ENCODE measurements at places on chromosomes 5 and 9. TPM values are rescaled to one million over a fixed set of nuclear protein-coding genes. Genes with fewer than 3 reads are reported as not detected.
A peak's percentile ranks its signal among the peaks of the same experiment; 100 is the strongest.

DNA sequence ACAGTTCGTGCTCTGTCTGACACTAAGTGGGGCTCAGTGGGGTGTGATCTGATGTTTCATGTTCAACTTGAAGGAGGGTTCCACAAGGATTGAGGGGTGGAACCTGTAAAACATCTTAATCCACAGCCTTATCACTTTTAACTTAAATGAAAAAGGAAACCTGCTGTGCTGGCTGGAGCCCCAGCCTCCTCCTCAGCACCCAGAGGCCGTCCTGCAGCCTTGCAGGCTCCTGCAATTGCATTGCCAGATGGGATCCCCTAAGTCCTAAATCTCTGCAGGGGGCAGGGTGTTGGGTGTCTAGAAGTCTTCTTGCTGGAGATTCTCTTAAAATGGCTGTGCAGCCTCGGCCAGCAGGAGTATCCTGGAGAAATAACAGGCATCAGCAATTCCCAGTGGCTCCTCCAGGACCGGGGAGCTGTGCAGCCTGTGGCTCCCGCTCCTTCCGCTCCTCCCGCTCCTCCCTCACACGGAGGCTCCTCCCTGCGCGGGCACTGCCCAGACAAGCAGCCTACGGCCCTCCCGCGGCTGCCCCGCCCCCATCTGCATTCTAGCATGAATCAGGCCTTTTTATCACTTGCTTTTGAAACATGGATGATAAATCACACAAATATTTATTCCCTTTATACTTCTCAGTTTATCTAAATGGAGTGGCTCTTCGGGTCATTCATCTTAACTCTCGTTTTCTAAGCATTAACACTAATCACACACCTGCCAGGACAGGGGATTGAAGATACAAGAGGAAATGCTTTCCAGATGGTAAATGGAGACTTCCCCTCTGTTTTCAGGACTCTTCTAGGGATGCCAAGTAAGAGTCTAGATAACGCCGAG, 131.0 kb downstream of the ADAMTS16 start:
- peak; percentile 60 for DNase-seq

DNA sequence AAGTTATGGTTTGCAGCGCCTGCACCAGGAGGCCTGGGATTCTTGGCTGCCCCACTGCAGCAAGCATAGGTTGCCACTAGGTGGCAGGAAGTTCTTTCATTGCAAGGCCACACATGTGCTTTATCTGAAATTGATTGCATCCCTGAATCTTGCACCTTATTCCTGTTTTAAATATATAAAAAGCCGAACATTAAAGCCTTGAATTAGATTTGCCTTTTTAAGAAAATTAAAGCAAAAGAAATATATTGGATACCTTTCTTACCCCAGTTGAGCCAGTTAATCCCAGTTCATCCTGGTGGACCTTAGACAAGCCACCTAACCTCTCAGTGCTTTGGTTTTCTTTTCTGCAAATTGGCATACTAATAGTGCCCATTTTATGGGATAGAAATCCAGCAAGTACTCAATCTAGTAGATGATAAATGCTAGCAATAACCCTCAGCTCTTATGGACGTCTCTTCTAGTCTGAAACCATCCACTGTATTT, 6.3 kb upstream of the TRMT10B start:
- peak; percentile 58 for DNase-seq

- DNase-seq = no peak
Observed at GRCh38 chr9:5778805-5779204, 54.1 kb downstream of the ERMP1 start.

Gene PPP1R26
- 7.4 TPM for total RNA-seq

All from left lobe of liver (tissue), 2 donors.